ENCODE measurements at places on chromosomes 7 and 10.

GRCh38 chr10:105010411-105011121 is 369.5 kb downstream of the SORCS3 start:
- DNase-seq, result no peak

DNA sequence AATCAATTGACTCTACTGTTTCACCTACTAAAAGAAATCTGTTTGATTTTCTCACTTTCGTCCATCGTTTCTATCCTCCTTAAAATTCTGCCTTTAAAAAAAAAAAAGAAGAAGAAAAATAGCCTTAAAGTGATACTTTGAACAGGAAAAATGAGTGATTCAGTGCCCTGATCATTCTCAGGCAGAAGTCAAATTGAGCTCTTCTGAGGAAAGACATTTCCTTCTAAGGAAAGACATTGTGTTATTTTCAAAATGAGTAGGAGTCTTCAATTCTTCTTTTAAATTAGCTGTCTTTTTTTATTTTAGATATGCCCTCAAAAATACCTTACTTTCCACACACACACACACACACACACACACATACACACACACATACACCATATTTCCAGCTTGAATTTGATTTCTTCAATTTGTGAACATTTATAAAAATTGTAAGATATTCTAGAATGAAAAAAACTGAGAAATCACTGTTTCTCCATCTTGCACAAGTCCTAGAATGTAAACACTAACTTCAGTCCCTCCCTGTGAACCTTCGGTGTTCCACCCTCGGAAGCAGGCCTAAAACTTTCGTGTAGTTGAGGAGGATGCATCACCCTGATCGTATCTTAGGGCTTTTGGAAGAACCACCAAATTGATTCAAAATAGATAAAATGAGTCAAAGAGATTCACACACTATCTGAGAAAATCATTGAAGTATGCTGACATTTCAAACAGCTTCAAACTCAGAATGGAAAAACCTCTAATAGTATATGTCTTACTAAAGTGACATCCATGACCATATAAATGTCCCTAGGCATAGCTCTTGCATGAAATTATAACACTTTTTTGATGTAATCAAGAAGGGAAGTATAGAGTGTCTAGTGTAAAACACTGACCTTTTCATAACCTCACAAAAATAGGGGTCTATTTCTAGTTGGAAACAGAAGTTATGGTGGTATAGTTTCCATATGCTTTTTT is 270.8 kb downstream of the GATA3 start:
- peak; percentile 22 for DNase-seq

DNA sequence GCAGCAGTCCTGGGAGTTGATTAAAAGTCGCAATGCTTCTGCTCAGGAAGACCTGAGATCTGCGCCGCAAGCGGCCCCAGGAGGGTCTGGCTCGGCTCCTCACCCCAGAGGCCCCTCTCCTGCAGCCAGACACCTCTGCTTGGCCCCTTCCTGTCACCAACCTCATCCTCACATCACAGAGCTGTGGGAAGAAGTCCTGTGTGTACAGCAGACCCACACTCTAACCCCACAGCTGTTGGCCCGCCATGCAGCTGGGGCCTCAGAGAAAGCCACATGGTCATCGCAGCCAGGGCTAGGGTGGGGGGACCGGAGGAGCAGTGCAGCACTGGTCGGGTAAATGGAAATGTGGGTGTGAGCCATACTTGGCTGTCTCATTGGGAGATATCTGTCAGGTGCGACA is 97.7 kb downstream of the RGS10 start:
- no peak for DNase-seq

- no peak for DNase-seq
Observed at GRCh38 chr10:109958059-109958458, 34.7 kb upstream of the XPNPEP1 start.

- no peak for DNase-seq
Observed at GRCh38 chr10:11246752-11247467, 229.2 kb downstream of the CELF2 start.

GRCh38 chr10:130337696-130338635 is 201.8 kb downstream of the GLRX3 start:
- no peak for DNase-seq

GRCh38 chr7:121126801-121127534 is 138.5 kb downstream of the CPED1 start:
- no peak for DNase-seq

GRCh38 chr10:123754123-123754522 is 88.0 kb downstream of the GPR26 start:
- DNase-seq, result no peak

DNA sequence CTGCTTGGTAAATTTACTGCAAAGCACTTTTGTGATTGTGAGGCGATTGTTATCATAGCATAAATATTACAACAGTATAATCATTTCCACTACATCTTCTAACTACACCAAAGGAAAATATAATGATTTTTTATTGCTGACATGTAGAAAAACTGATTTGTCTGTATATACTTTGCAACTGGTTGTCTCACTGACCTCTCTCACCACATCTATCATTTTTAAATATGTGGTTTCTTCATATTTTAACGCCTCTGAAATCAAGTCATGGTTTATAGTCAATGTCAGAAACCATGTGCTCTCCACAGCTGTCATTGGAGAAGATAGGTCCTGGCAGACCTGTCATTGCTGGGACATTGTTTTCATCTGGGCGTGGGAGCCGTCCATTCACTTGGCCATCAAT is 315.4 kb upstream of the KLF6 start:
- DNase-seq, result no peak

DNA sequence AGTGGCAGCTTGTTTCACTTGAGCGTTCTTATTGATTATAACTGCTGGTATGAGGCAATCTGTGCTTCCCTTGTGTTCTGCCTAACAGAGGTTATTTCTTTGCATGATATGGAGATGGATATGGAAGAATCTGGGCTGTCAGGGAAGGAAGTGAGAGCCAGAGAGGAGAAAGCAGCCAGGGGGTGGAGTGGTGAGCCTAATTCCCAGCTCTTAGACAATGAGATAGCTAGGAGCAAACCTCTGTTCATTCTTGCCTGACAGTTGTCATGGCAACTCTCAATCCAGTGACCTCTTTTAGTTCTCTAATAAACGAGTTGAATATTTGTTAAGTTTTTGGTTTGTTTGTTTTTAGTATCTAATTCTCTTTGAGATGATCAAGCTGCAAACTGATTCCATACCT is 214.3 kb downstream of the NRG3 start:
- DNase-seq, result no peak

- DNase-seq, result no peak
Observed at GRCh38 chr7:28480595-28480994, 68.3 kb downstream of the CREB5 start.

GRCh38 chr7:101702362-101702850 is 73.3 kb upstream of the MYL10 start:
- no peak for DNase-seq

GRCh38 chr10:124641282-124642087 is 102.7 kb downstream of the FAM53B start:
- peak; percentile 60 for DNase-seq

- DNase-seq, result no peak
Observed at GRCh38 chr7:105825371-105825770, 51.0 kb downstream of the ATXN7L1 start.

- DNase-seq, result no peak
Observed at GRCh38 chr10:118239236-118239630, 102.9 kb downstream of the FAM204A start.

DNA sequence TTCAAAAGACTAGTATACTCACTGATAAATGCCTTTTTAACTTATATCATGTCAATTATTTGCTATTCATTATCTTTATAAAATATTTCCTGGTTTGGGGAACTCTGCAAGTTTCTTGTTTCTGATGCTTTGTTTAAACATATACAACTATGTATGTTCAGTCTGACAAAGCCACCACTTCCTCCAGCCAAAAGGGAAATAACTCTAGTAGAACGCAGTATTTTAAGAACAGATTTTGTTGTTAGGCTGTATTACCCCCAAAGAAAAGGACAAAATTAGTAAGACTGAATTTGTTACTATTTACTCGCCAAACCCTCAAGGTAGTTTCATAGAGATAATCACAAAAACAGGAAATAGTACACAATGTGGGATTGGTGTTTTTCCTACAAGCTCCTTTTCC is 78.9 kb downstream of the LRRTM3 start:
- no peak for DNase-seq

GRCh38 chr10:78805176-78805575 is 263.6 kb upstream of the ZMIZ1 start:
- DNase-seq, result no peak

DNA sequence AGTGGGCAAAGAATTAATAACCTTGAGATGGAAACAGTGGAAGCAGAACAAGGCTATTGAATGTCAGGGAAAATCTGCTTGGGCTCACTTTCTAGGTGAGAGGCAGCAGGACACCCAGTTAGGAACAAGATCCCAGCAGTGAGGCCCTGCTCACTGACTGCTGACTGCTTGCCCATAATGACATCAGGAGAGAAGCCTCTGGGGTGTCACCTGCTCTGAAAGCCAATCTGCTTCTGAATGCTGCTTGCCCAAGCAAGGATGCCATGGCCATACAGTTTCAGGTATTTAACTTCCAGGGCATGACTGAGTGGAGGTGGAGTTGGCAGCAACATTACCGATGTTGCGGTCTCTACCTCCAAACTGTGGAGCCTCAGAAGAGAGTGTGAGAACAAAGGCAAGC is 11.7 kb upstream of the WAPL start:
- no peak for DNase-seq

- no peak for DNase-seq
Observed at GRCh38 chr7:78279032-78279431, 480.5 kb downstream of the PHTF2 start.

- no peak for DNase-seq
Observed at GRCh38 chr7:132784406-132784805, 208.1 kb upstream of the PLXNA4 start.

DNA sequence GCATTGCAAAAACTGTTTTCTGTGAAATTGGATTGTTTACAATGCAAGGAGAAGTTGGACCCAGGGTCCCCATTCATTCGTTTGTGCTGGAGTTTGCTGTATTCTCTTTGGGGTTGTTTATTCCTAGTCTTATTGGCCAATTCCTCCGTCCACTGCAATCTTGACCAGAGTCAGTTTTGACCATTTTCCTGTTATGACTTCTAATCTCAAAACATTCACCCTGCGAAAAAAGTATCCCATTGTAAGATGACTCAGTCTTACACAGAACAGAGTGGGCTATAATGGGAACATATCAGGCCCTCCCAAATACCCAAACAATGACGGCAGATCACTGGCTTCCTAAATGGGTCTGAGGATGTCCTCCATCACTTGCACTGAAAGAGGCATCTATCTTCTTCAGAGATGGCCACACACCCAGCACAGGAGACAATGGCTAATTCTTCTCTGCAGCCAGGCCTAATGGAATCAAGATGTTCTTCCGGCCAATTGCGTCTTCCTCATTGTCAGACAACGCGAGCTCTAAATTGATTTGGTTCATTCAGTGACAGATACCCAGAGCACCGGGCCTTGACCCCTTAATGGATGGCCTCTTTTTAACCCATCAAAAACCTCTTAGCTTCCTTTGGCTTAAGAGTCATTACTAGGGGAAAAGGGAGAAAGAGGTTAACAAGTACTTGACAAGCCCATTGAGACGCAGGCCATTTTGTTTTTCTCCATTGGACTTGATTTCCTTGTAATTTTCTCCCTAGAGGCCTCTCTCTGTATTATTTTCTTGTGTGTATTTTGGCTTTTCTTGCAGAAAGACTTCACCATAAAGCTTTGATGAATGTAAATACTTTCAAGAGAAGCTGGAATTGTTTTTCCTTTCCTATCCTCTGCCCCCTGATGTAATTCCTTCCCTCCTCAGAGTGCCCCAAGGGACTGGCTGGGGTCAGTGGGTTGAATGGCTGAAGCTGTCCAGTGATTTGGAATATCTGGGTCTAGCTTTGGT is 129.6 kb downstream of the PRPF18 start:
- no peak for DNase-seq

- DNase-seq, result no peak
Observed at GRCh38 chr10:17199351-17199804, 2.1 kb downstream of the TRDMT1 start.

GRCh38 chr10:9045311-9045710 is 990.8 kb downstream of the GATA3 start:
- DNase-seq, result no peak

DNA sequence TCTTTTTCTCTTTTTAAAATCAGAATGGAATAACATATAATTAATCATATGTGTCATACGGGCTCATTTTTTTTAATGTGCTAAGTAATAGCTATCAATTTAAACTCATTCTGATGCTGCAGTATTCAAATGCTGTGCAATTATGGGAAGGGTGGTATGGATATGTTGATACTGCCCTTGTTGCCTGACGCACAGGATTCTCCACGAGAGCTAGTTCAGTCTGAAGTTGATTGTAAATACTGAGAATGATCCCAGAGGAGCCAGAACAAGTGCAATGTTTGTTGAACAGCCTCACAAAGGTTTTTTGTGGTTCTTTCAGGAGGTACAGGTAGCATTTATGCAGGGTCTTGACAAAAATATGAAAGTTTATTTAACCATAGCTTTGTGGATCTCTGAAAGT is 13.4 kb downstream of the NPY start:
- DNase-seq, result no peak

DNA sequence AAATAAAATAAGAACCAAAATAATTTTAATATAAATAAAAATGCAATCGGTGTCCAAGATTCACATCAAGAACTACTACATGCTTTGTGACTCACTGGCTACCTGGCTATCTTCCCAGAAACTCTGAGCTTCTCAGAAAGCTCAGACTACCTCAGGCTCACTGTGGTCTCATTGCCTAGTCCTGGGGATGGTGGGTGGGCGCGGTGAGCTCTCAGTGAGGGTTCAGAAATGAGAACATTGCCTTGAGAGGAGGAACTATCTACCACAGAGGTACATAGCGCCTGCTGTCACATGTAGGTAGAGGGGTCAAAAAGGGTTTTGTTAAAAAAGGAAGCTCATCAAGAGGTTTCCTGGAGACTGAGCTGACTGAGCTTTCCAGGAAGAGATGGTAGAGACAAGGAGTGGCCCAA is 108.0 kb downstream of the WDFY4 start:
- no peak for DNase-seq

- no peak for DNase-seq
Observed at GRCh38 chr10:18235477-18235876, 95.3 kb downstream of the CACNB2 start.

DNA sequence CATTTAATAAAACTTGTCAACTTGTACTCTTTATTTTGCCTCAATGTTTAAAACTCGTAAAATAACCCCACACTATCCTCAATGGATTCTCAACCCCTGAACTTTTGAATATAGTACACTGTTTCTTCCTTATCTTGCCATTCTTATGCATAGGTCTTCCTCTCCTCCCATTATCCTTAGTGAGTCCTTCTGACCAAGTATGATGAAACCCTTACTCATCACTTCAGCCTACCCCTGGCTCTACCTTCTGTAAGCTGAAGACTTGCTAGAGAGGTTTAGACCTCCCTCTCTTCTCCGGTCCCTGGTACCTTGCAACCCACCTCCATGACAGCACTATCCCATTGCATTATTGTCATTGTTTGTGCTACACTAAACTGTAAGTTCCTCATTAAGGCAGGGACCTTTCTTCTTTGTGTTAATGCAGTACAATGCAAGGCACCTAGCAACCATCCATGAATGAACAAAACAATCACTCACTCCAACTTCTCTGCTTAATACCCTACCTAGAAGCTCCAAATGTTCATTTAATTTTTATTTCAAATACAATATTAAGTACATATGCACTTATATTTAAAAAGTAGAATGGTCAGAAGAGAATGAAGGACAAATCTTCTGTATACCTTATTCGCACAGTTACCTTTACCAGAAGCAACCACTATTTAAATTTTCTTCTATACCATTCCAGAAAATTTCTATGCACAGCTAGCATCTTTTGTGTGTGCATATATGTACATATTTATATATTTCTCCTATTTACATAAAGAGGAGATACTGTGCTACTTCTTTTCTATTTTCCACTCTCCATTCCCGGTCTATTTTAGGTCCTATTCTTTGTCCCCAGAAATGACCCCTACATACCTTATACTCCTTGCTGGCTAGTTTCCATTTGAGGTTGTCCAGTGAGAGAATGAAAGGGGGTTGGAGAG is 77.5 kb downstream of the SLC16A9 start:
- DNase-seq, result no peak
